Osteoblast (primary cell): ENCODE measurements at places on chromosomes 2 and 18.
A peak's percentile ranks its signal among the peaks of the same experiment; 100 is the strongest.

GRCh38 chr18:4658804-4659203 is 203.7 kb upstream of the DLGAP1 start:
- DNase-seq: no peak
- H3K4me1 ChIP-seq: no peaks in the 10 kb centered on the region
- H3K27me3 ChIP-seq: no peaks in the 10 kb centered on the region
- H3K27ac ChIP-seq: no peak overlapping the region
- no peak overlapping the region for H3K4me3 ChIP-seq

DNA sequence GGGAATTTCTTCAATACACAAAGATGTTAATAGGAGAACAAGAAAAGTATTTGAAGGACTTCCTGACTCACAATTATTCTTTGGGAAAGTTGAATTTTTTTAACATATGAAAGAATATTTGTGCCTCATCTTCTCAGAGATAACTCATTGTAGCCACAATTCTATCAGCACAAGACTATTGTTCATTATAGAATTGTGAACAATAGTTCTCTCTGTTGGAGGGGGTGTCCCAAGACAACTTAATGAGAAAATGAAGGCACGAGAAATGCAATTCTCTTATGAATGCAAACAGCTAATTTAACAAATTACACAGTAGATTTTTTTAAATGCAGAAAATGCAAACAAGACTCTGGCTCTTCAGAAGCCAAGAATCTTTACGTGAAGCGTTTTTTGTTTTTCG is 157.0 kb downstream of the BARD1 start:
- H3K4me3 ChIP-seq: no peak overlapping the region
- H3K4me1 ChIP-seq: peaks cover 12% of the 10 kb centered on the region
- H3K36me3 ChIP-seq: no peaks in the 10 kb centered on the region
- H3K27me3 ChIP-seq: no peaks in the 10 kb centered on the region
- DNase-seq: no peak
- H3K27ac ChIP-seq: no peak overlapping the region

GRCh38 chr2:96685577-96686459 is 43.3 kb downstream of the FER1L5 start:
- no peaks in the 10 kb centered on the region for H3K4me1 ChIP-seq
- no peak overlapping the region for H3K27ac ChIP-seq
- H3K27me3 ChIP-seq: peaks cover 3% of the 10 kb centered on the region
- no peak overlapping the region for H3K4me3 ChIP-seq
- peak; percentile 86 for DNase-seq
- no peaks in the 10 kb centered on the region for H3K36me3 ChIP-seq

DNA sequence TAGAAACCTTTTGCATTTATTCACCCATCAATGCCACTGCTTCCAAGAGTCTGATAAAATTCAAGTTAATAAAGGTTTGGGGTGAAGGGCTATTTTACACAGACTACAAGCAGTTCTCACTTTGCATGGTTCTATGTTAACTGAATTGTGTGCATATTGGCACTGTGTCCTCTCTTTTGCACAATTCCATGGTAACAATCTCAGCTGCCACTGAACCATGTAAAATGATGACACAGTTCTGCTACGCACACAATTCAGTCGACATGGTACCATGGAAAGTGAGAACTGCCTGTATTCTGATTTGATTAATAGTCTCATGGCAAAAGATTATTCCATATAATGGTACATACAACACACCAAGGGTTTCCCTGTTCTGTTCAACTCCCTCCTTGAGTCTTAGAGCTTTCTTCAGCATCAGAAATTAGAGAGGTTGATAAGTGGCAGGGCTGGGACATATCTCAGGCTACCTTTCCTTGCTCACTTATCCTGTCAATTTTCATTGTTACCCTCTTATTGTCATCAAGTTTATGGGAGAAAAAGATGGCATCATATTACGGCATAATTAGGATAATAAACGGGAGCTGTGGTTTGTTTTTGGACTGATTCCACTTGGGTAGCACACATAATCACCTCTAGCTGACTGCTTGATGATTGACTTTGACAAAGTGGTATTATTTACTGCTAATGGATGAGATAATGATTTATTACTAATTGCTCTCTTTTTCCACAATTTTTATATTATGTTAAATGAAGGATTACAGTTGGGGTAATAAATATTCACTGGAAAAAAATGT is 139.3 kb upstream of the CREB1 start:
- H3K4me1 ChIP-seq: peaks cover 19% of the 10 kb centered on the region
- no peak for DNase-seq
- no peak overlapping the region for H3K27ac ChIP-seq
